ENCODE measurements at places on chromosomes 3 and 15.

GRCh38 chr15:51365417-51365816, 24.0 kb downstream of the GLDN start:
- no peak for DNase-seq
- no peaks in the 10 kb centered on the region for H3K4me1 ChIP-seq
- H3K36me3 ChIP-seq: no peaks in the 10 kb centered on the region
- H3K27me3 ChIP-seq: no peaks in the 10 kb centered on the region

DNA sequence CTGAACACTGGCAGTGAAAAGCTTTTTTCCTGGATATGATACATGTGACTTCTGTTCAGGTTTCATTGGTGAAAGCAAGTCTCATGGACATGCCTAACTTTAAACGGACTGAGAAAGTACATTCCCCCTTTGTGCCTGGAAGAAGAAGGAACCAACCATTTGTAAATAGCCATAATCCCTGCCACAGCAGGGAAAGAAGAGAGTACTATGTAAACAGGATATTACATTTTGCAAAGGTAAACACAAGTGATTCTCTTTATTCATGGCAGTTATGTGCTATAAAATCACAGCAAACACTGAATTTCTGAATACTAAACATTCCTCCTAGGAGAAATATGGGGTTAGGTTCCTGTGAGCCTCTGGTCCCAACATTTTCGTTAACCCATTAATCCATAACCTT, 46.8 kb downstream of the PRICKLE2 start:
- DNase-seq: no peak
- no peaks in the 10 kb centered on the region for H3K4me1 ChIP-seq
- H3K36me3 ChIP-seq: no peaks in the 10 kb centered on the region
- no peak overlapping the region for H3K27ac ChIP-seq
- peaks cover 9% of the 10 kb centered on the region for H3K27me3 ChIP-seq
- no peak overlapping the region for H3K4me3 ChIP-seq

DNA sequence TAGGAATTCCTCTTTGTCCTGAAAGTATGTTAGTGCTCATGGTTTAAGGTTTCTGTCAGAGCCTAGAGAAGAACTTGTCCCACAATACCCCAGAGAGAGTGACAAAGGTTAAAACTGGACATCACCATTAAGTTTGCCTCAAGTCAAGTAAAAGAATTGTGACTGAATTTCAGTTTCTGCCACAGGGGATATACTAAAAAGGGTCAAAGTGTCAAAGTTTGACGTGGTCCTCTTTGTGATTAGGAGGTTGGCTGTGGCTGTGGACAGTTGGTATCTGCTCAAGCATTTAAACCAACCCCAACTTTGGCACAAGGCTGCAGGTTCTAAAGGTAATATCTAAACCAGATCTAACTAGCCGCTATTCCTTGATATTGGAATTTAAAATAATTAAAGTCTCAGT, 26.1 kb downstream of the FMN1 start:
- no peak overlapping the region for H3K27ac ChIP-seq
- no peak overlapping the region for H3K4me3 ChIP-seq
- H3K27me3 ChIP-seq: peaks cover 2% of the 10 kb centered on the region
- no peak for DNase-seq

DNA sequence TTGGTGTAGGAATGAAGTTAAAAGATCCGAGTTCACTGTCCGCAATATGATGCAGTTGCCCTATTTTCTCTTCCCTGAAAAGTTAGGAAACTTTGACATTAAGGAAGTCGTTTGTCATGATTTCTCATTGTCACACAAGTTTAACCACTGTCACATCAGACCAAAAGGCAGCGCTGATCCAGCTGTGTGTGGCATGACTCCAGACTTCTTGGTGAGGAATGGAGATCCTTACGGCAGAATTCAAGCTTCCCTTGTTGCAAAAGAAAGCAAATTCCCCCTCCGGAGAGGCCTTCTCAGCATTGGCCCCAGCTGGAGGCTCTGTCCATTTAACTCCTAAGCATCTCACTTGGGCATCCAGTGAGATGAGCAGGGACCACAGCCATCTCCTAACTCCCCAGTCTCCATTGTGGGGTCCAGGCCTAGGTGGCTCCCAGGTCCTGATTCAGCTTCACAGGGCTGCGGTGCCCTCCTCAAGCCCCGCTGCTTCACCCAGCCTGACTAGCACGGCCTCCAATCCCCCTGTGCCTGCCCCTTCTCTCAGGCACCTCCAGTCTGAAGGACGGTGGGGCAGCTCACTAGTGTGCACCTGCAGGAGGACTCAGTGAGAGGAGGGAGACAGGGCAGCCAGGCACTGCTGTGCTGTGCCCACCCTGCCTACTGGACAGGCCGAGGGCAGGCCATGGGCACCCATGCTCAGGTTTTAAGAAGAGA, 159.5 kb downstream of the CHSY1 start:
- H3K4me3 ChIP-seq: no peak overlapping the region
- H3K36me3 ChIP-seq: no peaks in the 10 kb centered on the region
- no peak for DNase-seq
- no peaks in the 10 kb centered on the region for H3K4me1 ChIP-seq

- no peak overlapping the region for H3K27ac ChIP-seq
- peaks cover 8% of the 10 kb centered on the region for H3K27me3 ChIP-seq
- no peaks in the 10 kb centered on the region for H3K4me1 ChIP-seq
- no peak for DNase-seq
- no peaks in the 10 kb centered on the region for H3K36me3 ChIP-seq
Observed at GRCh38 chr3:187207062-187207461, 9.8 kb downstream of the RTP1 start.

DNA sequence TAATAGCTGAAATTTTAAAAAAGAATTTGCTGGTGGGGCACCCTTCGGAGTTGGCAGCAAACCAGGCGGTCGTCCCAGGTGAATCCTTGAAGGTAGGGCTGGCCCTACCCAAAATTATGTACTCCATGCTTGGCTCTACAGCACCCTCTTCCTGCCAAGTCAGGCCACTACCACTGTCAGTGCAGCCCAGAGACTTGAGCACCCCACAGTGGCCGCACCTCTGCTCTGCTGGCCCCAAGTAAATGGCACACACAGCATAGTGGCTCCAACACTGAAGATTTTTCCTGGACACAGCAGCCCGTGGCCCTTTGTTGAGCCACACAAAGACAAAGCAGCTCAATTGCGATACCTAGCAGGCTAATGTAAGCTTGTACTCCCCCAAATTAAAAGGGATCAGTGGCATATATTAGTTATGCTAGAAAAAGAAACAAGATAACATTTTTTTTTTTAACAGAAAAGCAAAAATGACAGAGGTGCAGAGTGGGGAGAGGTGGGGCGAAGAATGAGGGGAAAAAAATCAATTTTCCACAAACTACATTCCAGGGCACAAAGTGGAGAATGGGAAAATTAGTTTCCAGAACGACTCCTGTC, 250.5 kb downstream of the UACA start:
- peak; percentile 89 for DNase-seq
- peaks cover 25% of the 10 kb centered on the region for H3K4me1 ChIP-seq
- H3K4me3 ChIP-seq: no peak overlapping the region
- no peak overlapping the region for H3K27ac ChIP-seq

DNA sequence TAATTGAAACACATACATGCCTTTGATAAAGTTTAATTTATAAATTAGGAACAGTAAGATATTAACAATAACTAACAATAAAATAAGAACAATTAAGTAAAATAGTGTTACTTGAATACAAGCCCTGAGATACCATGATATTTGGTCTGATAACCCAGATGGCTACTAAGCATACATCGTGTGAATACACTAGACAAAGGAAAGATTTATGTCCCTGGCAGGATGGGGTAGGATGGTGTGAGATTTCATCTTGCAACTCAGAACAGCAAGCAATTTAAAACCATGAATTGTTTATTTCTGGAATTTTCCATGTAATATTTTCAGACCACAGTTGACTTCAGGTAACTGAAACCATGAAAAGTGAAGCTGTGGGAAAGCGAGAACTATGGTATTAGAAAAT, 169.5 kb downstream of the DIPK2A start:
- DNase-seq: no peak
- no peaks in the 10 kb centered on the region for H3K4me1 ChIP-seq

GRCh38 chr3:196915375-196915774, 27.0 kb downstream of the NCBP2 start:
- no peaks in the 10 kb centered on the region for H3K27me3 ChIP-seq
- H3K27ac ChIP-seq: no peak overlapping the region
- no peaks in the 10 kb centered on the region for H3K4me1 ChIP-seq

GRCh38 chr3:47001731-47002170, 22.3 kb downstream of the NBEAL2 start:
- peaks cover 30% of the 10 kb centered on the region for H3K36me3 ChIP-seq
- H3K27me3 ChIP-seq: no peaks in the 10 kb centered on the region
- no peak overlapping the region for H3K27ac ChIP-seq
- peaks cover 9% of the 10 kb centered on the region for H3K4me1 ChIP-seq
- H3K4me3 ChIP-seq: no peak overlapping the region
- DNase-seq: no peak

- H3K36me3 ChIP-seq: no peaks in the 10 kb centered on the region
- H3K27ac ChIP-seq: no peak overlapping the region
- no peak for DNase-seq
Observed at GRCh38 chr3:59277816-59278215, 228.0 kb upstream of the CFAP20DC start.

DNA sequence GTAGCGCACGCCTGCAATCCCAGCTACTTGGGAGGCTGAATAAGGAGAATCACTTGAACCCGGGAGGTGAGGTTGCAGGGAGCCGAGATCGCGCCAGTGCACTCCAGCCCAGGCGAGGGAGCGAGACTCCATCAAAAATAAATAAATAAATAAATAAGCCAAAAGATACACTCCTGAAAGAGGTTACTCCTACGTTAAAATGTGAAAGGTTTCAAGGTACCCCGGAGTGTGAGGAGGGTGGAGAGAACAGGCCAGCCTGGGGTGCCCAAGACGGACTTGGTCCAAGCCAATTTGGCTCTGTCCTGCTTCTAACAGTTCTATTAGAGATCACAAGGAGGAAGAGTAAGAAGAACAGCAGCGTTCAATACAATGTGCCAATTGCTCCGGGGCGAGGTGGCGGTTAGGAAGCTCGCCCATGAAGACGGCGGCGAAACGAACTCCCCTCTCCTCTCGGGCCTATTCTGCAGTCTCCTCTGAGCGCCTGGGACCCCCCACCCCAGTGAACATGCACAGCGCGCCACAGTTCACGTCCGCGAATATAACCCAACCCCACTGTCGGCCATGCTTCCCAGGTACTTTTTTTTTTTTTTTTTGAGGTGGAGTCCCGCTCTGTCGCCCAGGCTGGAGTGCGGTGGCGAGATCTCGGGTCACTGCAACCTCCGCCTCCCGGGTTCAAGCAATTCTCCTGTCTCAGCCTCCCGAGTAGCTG, 942 bp downstream of the ELP6 start:
- peaks cover 20% of the 10 kb centered on the region for H3K4me1 ChIP-seq
- peak overlapping the region; percentile 96 for H3K27ac ChIP-seq
- no peaks in the 10 kb centered on the region for H3K27me3 ChIP-seq

- peaks cover 47% of the 10 kb centered on the region for H3K4me1 ChIP-seq
- DNase-seq: peak; percentile 65
- H3K36me3 ChIP-seq: peaks cover 28% of the 10 kb centered on the region
- peak overlapping the region; percentile 84 for H3K27ac ChIP-seq
- peaks cover 3% of the 10 kb centered on the region for H3K27me3 ChIP-seq
Observed at GRCh38 chr3:98574132-98574531, 19.3 kb downstream of the CPOX start.

DNA sequence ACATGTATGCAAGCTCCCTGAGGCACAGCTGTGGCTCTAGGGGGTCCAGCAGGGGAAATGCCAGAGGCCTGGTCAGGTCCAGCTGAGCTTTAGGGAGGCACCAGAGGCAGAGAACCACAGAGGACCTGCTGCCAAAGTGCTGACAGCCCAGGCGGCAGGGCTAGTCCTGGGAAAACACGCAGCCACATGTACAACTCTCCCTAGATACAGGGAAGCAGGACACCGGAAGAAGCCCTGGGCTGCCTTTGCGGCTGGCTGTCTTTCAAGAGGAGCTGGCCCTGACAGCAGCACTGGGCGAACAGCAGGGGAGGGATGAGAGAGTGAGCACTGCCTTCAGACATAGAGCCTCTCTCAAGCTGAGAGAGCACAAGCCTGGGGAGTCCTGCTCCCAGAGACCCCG, 40.7 kb downstream of the RFT1 start:
- peaks cover 45% of the 10 kb centered on the region for H3K36me3 ChIP-seq
- no peaks in the 10 kb centered on the region for H3K27me3 ChIP-seq
- H3K4me1 ChIP-seq: peaks cover 1% of the 10 kb centered on the region

- H3K27ac ChIP-seq: no peak overlapping the region
- no peaks in the 10 kb centered on the region for H3K4me1 ChIP-seq
- H3K36me3 ChIP-seq: no peaks in the 10 kb centered on the region
- peaks cover 6% of the 10 kb centered on the region for H3K27me3 ChIP-seq
- H3K4me3 ChIP-seq: no peak overlapping the region
Observed at GRCh38 chr15:60993008-60993407, 236.1 kb downstream of the RORA start.

GRCh38 chr3:108410531-108410984, 99.8 kb downstream of the MYH15 start:
- H3K27me3 ChIP-seq: peaks cover 7% of the 10 kb centered on the region
- H3K4me3 ChIP-seq: no peak overlapping the region
- H3K4me1 ChIP-seq: peaks cover 11% of the 10 kb centered on the region
- no peak for DNase-seq
- H3K27ac ChIP-seq: no peak overlapping the region

GRCh38 chr3:66463054-66463631, 37.7 kb downstream of the LRIG1 start:
- H3K27ac ChIP-seq: peak overlapping the region; percentile 57
- H3K4me1 ChIP-seq: peaks cover 44% of the 10 kb centered on the region
- no peak for DNase-seq
- H3K27me3 ChIP-seq: peaks cover 2% of the 10 kb centered on the region

DNA sequence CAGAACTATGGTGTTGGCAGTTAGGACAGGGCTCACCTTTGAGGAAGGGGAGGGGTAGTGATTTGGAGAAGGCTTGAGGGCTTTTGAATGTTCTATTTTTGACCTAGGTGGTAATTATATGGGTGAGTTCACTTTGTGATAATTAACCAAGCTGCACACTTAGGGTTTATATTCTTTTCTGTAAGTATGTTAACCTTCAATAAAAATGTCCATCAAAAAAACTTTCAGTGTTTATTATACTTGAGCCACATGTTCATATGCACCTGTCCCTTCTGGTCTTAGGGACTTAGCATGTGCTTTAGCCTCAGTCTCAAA, 28.4 kb downstream of the PDE8A start:
- peaks cover 27% of the 10 kb centered on the region for H3K4me1 ChIP-seq
- H3K27me3 ChIP-seq: no peaks in the 10 kb centered on the region
- no peak overlapping the region for H3K4me3 ChIP-seq
- no peak for DNase-seq
- no peaks in the 10 kb centered on the region for H3K36me3 ChIP-seq

DNA sequence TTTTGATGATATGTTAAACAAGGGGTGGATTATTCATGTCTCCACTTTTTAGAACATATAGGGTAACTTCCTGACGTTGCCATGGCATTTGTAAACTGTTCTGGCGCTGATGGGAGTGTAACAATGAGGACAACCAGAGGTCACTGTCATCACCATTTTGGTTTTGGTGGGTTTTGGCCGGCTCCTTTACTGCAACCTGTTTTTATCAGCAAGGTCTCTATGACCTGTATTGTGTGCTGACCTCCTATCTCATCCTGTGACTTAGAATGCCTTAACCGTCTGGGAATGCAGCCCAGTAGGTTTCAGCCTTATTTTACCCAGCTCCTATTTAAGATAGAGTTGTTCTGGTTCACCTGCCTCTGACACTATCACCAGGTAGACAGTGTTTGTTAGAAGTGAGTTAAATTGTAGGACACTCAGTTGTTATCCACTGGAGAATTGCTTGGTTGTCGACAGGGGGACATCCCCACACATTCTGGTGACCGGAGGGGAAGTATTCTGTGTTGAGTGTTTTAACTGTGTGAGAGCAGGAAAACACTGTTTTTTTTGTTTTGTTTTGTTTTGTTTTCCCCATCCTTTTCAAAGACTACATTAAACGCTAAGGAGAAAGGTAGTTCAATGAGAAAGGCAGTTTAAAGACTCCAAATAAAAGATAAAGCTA, 36.9 kb upstream of the SKIL start:
- no peaks in the 10 kb centered on the region for H3K4me1 ChIP-seq
- no peak for DNase-seq
- no peak overlapping the region for H3K4me3 ChIP-seq
- no peaks in the 10 kb centered on the region for H3K36me3 ChIP-seq
